GM04504 (cell line): ENCODE measurements at places on chromosomes 5 and 9.

DNA sequence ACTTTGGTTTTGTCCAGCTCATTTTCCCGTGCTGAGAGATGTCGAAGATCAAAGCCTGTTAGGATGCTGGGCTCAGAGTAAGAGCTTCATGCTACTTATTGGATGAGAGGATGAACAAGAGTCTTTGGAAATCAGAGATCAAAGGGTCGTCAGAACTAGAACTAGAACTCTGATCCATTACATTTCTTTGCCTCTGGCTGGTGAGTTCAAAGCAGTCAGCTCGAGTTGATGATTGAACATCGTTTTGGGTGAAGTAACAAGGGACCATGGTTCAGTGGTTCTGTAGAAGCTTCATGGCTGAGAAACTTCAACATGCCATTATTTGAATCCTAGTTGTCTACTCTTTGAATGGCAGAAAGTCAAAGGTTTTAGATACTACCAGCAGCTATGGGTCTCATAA is 320.3 kb downstream of the ARHGEF28 start:
- DNase-seq = no peak

DNA sequence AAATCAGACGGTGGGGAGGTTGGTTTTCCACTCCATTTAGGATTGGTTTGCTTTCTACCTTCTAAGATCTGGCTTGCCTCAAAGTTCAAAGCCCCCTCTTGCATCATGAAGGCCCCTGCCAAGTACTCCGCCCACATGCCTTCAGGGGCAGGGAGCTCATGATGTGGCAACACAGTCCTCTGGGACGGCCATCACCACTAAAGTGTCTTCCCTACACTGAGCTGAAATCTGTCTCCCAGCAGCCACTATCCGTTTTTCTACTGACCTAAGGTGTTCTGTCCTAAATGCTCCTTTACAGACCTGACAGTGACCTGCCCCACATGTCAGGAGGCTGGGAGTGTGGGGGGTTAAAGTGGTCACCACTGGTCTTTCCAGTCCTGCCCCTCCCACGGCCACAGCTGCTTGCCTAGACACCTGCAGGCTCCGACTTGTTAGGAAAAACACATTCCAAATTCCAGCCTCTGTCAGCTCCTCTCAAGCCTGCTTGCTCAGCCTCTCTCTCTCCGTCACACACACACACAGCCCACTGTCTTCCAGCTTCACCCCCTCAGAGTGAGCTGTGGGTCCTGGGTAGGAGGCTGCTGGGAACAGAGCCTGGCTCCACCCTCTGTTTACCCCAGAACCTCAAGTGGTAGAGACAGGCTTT is 44.9 kb downstream of the SHB start:
- no peak for DNase-seq

DNA sequence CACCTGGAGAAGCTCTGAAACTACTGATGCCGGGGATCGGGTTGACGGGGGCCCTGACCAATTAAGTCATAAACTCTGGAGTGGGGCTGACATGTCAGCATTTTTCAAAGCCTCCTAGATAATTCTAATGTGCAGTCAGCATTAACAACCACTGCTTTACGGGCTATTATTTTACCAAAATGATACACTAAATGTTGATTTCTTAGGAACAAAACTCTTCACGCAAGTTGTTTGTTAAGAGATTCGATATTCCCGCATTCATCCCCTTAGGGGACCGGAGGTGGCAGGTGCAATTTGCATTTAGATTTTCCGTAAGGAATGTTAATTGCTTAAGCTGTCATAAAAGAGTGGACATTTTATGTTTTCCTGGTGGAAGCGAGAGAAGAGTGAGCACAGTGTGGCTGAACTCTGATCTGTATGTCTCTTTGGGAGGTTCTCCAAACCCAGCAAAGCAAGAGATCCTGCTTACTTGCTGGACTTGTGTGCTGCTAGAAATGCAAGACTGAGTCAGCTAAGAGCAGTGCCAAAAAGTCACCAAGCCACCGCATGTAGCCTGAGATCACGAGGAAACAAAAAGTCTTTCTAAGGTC is 77.6 kb downstream of the UGCG start:
- DNase-seq = peak; percentile 59

DNA sequence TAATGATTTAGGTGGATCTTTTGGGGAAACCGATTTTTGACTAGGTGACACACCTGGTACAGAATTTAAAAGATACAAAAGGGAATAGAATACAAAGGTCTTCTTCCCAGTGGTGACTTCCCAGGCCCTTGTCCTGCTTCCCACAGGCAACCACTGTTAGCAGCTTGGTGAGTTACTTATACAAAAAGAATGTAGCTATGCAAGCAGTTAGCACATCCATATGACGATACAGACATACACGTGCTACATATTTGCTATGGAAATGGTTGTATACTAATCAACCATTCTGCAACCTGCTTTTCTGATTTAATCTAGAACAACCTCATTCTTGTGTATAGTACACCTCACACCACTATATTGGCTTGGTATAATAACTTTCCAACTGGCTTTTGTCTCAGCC is 51.0 kb downstream of the OTULIN start:
- no peak for DNase-seq

DNA sequence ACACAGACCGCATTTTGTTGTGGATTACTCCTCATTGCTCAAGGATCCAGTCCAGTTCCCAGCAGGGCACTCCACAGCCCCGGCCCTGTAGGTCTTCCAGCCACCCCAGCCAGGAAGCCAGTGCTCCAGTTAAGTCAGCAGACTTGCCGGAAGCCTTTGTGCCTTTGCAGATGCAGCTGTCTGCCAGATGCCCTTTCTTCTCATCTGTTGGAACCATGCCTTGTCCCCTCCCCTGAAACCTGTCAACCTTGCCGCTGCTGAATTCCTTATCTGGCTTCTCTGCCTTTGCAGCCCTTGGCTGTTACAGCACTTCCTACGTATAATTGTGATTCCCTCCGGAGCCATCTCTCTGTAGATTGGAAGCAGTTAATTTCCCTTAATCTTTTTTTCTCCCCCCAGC is 28.4 kb downstream of the PSAT1 start:
- DNase-seq = peak; percentile 62

DNA sequence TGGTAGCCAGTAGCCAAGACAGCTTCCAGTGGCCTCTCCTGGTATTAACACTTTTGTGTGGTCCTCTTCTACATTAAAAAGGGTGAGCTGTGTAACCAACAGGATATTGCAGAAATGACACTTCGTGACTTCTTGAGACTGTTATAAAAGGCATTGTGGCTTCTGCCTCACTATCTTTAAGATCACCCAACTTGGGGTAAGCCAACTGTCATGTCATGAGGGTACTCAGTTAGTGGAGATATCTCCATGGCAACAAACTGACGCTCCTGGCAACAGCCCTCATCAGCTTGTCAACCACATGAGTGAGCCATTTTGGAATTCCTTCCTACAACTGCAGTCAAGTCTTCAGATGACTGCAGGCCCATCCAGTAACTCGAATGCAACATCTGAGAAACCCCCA is 121.7 kb downstream of the DEPDC1B start:
- DNase-seq = no peak

GRCh38 chr9:136508729-136509500 is 26.1 kb upstream of the SEC16A start:
- no peak for DNase-seq

- DNase-seq = no peak
These were observed 5.4 kb upstream of the RNF180 start for GRCh38 chr5:64160201-64160600.

DNA sequence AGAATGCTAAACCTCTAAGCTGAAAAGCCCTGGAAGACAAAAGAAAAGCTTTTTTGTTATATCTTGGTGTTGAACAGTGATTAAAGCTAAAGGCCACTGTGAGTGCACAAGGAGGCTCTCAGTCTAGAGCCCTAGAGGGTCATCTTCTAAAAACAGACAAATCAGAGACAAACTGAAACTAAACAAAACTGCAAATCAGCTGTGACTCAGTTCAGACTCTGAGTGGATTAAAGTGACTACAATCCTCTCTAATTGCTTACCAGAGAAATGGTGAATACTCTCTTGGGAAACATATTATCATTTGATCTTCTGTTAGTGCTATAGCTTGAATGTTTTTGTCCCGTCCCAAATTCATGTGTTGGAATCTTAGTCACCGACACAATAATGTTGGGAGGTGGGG is 491.9 kb downstream of the CDH18 start:
- no peak for DNase-seq

DNA sequence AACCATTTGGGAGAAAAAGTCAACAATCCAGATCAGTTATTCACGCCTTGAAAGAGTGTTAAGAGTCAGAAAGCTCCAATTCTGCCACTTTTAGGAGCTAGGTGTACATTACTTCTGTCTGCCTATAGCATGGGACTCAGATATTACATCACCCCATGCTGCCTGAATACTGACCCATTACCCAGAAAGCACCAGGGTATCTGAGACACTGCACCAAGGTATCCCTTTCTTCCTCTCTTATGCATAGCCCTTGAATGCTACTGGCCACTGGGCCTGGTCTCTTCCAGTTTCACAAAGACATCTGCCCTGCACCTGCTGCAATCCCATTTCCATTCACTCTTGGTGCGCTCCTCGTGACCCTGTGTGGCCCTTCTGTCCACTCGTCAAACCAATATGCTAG is 2.6 kb downstream of the STRBP start:
- DNase-seq = no peak

GRCh38 chr5:137497396-137498290 is 1.5 kb downstream of the SPOCK1 start:
- DNase-seq = no peak

GRCh38 chr5:103472830-103473229 is 89.8 kb downstream of the NUDT12 start:
- DNase-seq = no peak

GRCh38 chr5:155475318-155475717 is 461.8 kb downstream of the KIF4B start:
- DNase-seq = no peak

DNA sequence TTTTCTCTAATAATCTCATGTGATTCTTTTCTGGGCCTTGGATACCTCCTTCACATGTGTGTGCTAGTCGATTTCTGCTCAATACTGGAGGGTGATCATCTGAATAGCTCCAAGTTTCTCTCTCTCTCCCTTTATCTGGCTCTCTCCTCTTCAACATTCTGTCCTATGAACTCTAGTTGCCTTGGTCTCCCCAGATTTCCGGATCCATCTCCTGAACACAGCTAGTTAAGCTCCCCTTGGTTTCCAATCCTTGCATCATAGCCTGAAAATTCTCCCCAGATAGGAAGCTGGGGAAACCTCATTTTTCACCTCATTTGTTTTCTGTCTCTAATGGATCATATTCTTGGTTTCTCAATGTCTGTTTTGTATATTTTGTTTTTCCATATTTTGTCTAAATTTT is 832.3 kb downstream of the MTRR start:
- no peak for DNase-seq

GRCh38 chr5:124627815-124628595 is 118.4 kb downstream of the ZNF608 start:
- DNase-seq = no peak

GRCh38 chr9:85554349-85554748 is 187.4 kb downstream of the AGTPBP1 start:
- DNase-seq = no peak

DNA sequence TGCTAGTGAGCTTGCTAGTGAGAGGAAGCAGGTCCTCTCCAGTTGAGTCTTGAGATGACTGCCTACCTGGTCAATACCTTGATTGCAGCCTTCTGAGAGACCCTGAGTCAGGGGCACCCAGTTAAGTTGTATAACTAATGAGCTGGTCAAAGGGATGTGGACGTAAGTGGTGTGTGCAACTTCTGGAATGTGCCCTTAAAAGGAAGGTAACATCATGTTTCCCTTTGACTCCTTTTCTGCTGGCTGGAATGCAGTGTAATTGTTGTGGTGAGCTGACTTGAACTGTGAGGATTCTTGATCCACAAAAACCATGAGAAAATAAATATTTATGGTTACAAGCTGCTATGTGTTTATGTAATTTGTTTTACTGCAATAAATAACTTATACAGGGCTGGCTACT is 2.4 kb upstream of the SNX2 start:
- peak; percentile 3 for DNase-seq

DNA sequence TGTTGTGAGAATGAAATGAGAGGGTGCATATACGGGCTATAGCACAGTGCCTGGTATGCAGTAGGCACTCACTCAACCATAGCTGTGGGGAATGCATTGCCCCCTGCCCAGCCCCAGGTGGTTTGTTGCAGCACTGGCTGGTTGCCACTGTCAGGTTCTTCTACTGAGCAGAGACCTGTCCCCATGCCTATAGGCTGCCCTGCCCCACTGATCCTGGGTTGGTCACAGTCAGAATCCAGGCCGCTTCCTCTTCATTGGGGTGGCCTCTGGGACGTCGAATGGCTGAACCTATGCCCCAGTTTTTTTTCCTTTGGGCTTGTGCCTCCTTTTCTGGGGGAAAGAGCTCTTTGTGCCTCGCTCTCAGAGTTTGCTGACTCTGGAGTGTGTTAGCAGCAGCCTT is 74.6 kb downstream of the RGS3 start:
- DNase-seq = no peak

DNA sequence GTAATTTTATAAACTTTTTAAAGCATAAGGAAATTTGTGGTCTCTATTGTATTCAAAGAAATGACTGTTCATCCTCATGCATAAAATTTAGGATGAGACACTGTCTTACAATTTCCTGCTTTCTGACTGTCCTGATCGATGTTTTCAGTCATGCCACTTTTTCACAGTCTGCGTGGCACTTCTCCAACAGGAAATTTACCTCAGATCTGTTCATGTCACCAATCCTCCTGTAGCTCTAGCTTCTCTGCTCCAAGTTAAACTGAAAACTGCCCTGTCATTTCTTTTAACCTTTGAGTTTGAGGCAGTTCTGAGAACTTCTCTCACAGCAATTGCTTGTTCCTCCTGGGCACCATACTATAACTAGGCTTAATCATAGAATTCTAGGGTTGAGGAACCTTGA is 455.1 kb downstream of the EFNA5 start:
- no peak for DNase-seq

- DNase-seq = no peak
These were observed 456.8 kb downstream of the EBF1 start for GRCh38 chr5:158642879-158643278.

GRCh38 chr9:38036359-38037084 is 32.5 kb downstream of the SHB start:
- DNase-seq = no peak

DNA sequence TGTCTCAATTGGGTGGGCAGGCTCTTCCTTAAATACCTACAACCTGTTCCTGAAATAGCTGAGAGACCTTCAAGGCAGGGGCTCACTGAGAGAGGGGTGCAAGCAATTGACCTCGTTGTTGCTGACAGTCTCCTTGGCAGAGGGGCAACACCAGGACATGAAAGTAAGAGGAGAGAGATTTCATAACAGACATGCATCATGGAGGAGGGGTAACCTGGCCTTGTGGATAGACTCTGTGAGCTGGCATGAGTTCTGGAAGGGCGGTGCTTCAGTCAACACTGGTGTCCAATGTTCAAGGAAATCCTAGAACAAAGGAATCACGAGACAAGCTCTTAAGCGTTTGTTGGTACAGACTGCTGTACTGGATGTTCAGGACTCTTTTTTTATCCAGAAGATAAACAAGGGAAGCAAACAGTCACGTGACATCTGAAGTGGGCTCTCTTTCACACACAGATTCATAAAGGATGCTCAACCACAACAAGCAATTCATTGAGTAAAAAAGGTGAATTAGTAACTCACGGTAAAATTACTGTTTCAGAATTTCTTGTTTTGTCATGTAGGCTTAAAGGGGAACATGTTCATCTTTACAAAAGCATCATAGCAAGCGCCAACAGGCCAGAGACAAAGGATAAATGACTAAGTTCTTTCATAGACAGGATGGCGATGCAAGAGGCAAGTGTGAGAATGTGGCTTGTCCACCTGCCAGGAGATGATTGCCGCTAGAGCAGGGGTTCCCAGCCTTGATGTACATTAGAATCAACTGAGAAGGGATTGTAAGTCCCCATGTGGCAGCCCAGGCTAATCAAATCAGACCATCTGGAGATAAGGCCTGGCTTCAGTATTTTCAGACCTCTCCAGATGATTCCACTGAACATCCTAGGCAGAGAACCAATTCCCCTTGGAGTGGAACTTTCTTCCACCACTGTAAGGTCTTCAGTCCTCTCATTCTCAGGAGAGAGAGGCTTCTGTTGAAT is 20.7 kb downstream of the ANKRA2 start:
- DNase-seq = no peak
